ENCODE measurements at places on chromosomes 11 and 22.

DNA sequence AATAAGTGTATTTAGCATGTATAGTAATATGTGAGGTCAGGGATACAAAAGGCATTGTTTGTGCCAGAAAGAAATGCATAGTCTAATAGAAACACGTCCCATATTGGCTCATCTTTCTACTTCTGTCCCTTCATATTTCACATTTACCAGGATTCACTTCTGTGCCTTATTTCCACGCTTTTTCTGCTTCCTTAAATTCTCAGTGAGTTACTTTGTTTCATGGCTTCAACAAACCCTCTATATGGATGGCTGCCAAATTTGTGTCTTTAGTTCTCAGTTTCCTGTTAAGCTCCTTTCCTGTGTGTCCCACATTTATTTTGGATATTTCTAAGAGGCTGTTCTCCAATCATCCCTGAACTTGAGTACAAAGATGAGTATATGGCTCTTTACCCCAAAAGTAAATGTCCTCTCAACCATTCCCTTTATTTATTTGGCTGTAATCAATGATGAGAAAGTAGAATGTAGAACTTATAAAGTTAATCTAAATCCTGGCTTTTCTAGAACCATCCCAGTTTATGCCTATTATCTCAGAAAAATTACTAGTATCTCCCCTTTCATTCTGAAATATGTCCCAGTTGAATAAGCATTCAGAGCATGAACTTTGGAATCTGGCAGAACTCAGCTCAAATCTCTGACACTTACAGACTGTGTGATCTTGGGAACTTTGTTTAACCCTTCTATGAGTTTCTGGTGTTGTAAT lies 23.5 kb downstream of the OR8B12 start:
- no peak for DNase-seq

DNA sequence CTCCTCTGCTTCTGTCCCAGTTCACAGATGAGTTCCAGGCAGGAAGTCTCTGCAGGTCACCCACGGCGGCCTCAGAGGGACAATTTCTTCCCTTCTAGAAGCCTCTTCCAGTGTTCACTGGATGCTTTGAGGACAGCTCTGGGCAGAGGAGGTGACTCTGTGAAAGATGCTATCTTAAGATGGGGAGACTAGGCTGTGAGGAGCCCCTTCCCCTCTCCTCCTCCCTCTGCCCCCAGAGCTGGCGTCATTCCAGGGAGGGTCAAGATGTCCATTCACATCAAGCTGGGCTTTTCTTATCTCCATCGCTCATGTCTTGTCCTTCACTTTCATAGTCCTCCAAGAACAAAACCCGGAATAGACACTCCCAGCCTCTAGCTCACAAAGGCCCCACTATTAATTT lies 3.3 kb downstream of the APLNR start:
- no peak for DNase-seq

GRCh38 chr11:19711911-19712280 lies 741 bp upstream of the NAV2 start:
- peak; percentile 26 for DNase-seq

- no peak for DNase-seq
Observed at GRCh38 chr11:116309446-116309845, 463.3 kb downstream of the BUD13 start.
